SIG-M5 (cell line): ENCODE measurements at places on chromosomes 2 and 18.

GRCh38 chr2:58195662-58196061, 45.5 kb downstream of the FANCL start:
- DNase-seq = no peak

GRCh38 chr2:188726626-188727247, 247.4 kb upstream of the COL3A1 start:
- DNase-seq = no peak

GRCh38 chr18:79509536-79509930, 113.8 kb downstream of the NFATC1 start:
- no peak for DNase-seq

DNA sequence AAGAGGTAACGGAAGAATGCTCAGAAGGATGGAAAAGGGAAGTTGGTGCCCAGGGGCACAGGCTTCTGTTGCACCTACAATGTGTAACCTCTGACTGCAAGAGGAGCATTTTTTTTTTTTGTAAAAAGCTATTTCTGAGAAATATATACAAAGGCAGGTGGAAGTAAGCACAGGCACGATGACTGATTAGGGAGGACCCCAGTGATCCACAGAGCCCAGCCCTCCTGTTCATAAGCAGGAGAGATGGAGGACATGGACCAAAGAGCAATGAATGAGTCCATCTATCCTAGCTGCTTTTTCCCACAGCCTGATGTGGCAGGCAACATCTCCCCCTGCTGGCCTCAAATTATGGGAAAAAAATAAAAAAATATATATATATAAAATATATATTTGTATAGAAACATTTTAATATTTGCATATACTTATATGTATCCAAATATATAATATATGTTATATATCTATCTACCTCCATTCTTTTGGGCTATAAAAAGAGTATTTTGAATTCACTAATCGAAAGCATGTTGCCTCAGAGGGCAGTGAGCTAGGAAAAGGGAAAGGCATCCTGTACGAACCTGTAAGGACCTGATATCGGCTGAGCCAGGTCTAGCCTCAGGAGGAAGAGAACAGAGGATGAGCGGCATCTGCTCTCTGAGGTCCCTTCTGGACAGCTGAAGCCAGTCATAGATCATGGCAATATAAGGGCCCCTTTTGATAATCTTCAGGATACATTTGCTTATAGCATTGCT, 166.0 kb upstream of the STK17B start:
- no peak for DNase-seq

GRCh38 chr2:221166292-221166691, 405.8 kb downstream of the EPHA4 start:
- DNase-seq = no peak

DNA sequence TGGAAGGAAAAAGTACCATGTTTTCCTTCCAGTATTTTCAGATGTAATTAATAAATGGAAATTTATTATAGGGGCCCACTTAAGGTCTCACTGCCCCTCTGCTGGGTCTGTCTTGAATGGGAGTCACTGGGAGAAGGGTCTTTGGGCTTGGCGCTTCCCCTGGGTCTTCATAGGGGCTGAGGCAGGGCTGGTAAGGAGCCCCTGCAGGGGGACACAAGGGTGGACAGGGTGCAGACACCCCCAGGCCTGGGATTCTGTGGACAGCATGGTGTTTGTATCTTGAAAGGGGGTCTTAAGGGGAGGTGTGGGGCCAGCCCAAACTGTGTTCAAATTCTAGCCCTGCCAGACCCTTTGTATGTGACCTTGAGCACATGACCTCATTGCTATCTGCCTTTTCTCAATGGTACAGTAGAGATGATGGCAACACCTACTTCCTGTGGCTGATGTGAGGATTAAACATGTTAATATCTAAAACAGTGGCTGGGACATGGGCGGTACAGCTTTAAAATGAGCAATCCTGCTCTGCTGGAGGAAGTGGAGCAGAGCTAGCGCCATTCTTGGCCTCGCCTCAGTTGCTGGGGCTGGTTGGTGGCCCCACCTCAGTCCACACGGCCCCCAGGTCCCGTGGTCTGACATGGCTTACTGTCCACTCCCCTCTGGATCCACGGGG, 71.6 kb downstream of the GNAL start:
- no peak for DNase-seq

GRCh38 chr2:133835821-133836619, 267.8 kb upstream of the NCKAP5 start:
- DNase-seq = no peak

DNA sequence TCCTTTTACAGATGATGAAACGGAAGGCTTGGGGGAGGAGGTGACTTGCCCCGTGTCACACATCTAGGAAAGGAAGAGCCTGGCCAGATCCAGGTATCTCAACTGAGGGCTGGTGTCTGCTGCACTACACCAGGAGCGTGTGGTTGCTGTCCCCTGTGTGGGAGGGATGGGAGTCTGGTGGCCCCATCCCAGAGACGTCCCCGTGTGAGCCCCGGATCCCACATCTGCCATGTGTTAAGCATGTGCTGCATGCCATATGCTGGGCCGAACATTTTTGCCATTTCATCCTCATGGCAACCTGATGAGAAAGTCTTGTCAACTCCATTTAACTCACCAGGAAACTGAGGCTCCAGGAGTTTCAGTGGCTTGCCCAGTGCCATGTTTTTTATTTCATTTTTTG, 4.2 kb downstream of the GAREM2 start:
- no peak for DNase-seq

DNA sequence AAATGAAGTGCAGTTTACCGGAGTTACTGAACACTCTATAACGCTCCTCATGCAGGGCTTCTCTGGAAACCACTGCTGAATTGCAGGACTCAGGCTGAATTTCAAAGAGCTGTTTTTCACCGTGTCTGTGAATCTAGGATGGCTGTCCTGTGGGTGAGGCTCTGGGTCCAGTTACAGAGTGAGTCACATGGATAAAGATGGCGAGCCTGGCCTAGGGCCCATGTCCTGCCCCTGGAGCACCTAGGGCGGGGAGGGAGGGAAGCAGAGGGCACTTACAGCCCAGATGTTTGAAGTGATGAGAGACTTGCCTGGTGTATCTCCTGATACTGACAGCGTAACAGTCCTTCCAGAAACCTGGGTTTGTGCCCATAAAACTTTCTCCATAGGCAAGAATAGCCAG, 583.0 kb downstream of the IRS1 start:
- no peak for DNase-seq

DNA sequence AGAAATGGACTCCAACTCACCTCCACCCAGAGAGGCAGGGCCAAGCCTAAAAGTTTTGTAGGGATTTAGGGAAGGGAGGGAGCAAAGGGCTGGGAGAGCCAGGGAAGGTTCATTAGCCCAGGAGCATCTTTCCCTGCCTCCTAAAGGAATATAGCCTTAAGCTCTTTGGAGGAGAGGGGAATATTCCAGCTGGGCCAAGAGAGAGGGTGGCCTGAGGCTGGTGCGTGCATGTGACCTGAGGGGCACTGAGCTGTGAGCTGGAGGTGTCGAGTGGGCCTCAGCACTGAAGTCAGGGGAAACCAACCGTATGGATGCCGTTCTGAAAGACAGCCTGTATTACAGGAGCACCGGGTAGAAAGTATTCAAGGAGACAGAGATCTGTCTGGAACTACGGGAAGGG, 112.6 kb downstream of the KLHL29 start:
- no peak for DNase-seq

- DNase-seq = no peak
Observed at GRCh38 chr2:217900010-217900779, 102.6 kb downstream of the TNS1 start.

DNA sequence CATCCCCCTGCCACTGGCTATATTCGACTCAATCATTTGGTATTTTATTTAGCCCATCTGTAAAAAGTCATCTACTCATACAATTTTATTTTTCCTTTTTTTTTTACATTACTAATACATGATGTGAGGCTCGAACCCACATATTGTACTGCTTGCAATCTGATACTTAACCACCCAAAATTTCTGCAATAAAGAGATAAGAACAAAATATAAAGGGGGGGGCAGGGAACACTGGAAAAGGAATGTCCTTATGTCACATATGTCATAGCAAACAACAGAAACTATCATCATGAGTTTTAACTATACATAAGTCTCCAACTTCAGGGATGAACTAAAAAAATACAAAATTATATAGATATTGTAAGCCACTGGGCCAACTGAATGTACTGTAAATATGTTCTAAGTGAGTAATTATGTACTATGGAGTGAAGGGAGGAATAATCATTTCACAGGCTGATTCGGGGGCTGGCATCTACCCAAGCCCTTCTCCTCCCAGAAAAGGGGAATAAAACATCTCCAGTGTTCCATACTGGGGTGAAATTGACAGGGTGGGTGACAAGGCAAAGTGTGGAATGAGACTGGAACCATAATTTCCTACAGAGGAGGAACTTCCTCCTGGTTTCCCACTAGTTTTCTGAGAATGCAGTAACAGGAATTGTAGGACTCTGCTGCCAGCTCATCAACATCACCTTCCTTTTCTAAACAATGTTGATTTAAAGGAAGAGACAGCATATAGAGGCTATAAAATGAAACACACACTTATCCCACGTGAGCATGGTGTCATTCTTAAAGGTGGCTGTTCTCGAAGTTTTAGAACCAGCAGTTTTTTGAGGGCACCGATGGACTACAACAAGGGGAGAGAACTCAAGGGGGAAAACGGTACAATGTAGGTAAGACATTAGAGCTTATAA, 79.5 kb downstream of the FARSB start:
- DNase-seq = no peak

DNA sequence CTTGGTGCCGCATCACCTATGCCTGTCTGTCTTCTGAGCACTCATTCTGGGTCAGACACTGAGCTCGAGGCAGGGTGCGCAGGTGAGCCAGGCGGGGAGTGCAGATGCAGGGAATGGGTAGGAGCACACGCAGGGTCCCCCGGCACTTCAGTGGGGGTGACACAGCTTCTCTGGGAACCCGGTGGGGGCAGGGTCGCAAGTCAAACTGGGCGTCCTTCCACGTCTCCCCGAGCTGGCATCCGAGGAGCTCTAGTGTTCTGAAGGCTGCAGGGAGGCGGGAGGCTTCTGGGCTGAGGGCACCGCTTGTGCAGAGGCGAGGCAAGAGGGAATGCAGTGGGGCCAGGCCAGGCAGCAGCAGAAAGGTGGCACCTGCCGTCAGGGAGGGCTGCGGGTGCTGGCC, 86.0 kb downstream of the DGKD start:
- no peak for DNase-seq

DNA sequence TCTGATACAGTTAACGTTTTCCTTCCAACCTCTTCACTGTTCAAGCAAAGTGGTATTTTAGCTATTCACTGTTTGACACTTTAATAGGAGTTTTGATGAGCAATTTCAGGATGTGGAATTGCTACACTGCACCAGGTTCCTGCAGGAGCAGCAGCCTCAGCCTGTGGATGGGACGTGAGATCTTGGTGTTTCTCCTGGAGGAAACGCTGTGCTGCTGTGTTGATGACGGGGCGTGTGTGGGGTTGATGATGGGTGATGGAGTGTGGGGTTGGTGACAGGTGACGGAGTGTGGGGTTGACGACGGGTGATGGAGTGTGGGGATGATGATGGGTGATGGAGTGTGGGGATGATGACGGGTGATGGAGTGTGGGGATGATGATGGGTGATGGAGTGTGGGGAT, 98.9 kb downstream of the RTP5 start:
- DNase-seq = no peak

- no peak for DNase-seq
Observed at GRCh38 chr2:25207078-25207545, 38.7 kb upstream of the POMC start.

- DNase-seq = no peak
Observed at GRCh38 chr2:180494286-180494685, 486.1 kb upstream of the UBE2E3 start.

- no peak for DNase-seq
Observed at GRCh38 chr2:188599140-188599539, 307.5 kb downstream of the GULP1 start.

DNA sequence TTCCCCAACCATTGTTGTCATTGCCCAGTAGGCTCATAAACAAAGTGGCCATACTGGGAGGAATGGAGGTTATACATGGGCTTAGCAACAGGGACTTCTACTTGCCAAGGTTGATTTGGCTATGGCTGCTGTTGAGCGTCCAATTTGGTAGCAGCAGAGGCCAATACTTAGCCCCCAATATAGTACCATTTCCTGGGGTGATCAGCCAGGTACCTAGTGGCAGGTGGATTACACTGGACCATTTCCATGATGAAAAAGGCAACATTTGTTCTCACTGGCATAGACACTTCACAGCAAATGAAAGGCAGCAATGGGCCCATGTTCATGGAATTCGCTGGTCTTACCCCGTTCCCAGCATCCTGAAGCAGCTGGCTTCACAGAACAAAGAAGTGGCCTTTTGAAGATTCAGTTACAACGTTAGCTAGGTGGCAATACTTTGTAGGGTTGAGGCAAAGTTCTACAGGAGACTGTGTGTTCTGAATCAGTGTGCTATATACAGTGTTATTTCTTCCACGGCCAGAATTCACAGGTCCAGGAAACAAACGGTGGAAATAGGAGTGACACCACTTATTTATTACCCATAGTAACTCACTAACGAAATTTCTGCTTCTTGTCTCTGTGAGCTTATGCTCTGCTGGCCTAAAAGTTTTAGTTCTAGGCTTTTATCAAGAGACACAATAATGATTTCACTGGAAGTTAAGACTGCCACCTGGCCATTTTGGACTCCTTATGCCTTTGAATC, 37.5 kb downstream of the FBXO11 start:
- no peak for DNase-seq

GRCh38 chr18:7812431-7813063, 245.4 kb downstream of the PTPRM start:
- DNase-seq = no peak

- DNase-seq = no peak
Observed at GRCh38 chr2:95073856-95074662, 47.5 kb downstream of the MRPS5 start.

GRCh38 chr2:74767618-74768017, 66.3 kb upstream of the HK2 start:
- no peak for DNase-seq

- no peak for DNase-seq
Observed at GRCh38 chr2:69603146-69603743, 40.3 kb downstream of the AAK1 start.

DNA sequence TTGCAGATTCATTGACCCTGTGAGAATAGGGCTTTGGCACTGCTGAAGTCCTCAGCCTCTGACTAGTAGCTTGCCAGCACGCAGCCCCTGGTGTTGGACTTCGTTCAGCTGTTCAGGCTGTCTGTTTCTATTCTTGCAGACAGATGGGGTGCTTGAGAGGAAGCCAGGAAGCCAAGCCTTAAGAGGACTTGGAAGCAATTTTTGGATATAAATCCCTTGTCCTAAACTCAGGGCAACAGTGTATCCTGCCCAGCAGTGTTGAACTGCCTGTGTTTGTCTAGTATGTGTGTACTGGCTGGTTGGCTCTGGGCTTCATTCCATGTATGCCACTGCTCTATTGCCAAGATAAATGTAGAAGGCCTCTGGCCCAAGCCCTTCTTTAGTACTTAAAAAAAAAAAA, 108.6 kb downstream of the COMMD1 start:
- DNase-seq = no peak

DNA sequence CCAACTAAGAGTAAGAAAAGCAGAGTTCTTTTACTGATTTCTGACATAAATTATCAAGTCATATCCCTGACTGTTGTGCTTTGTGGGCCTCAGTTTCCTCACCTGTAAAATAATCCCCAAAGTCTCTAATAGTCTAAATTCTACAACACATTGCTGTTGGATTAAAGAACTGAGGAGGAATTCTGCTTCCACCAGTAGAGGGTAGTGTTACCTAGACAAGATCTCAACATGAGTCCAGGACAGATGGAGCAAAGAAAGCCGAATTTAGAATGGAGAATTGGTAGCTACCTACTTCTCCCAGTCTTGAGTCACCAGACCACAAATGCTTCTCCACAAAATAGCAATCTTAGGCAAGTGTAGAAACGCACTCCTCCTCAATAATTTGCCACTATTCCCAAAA, 462.5 kb upstream of the FSHR start:
- DNase-seq = no peak

GRCh38 chr18:57813245-57813644, 10.1 kb upstream of the ATP8B1 start:
- DNase-seq = no peak
